Activated CD4-positive, alpha-beta T cell treated with anti-CD3 and anti-CD28 coated beads, Interleukin-2, Interleukin-6, amounts not matched to agents 100 ng/mL and 50 ng/mL, durations not matched to agents 16 hours and 8 hours (primary cell): ENCODE measurements at places on chromosomes 12 and 14.

GRCh38 chr12:30138483-30138882 is 354.7 kb upstream of the TMTC1 start:
- no peak for DNase-seq

- DNase-seq = no peak
Observed at GRCh38 chr12:9043766-9044165, 54.4 kb downstream of the KLRG1 start.

GRCh38 chr12:71201136-71201679 is 43.4 kb upstream of the TSPAN8 start:
- DNase-seq = no peak

- DNase-seq = no peak
Observed at GRCh38 chr14:89767131-89767530, 187.4 kb downstream of the EFCAB11 start.

DNA sequence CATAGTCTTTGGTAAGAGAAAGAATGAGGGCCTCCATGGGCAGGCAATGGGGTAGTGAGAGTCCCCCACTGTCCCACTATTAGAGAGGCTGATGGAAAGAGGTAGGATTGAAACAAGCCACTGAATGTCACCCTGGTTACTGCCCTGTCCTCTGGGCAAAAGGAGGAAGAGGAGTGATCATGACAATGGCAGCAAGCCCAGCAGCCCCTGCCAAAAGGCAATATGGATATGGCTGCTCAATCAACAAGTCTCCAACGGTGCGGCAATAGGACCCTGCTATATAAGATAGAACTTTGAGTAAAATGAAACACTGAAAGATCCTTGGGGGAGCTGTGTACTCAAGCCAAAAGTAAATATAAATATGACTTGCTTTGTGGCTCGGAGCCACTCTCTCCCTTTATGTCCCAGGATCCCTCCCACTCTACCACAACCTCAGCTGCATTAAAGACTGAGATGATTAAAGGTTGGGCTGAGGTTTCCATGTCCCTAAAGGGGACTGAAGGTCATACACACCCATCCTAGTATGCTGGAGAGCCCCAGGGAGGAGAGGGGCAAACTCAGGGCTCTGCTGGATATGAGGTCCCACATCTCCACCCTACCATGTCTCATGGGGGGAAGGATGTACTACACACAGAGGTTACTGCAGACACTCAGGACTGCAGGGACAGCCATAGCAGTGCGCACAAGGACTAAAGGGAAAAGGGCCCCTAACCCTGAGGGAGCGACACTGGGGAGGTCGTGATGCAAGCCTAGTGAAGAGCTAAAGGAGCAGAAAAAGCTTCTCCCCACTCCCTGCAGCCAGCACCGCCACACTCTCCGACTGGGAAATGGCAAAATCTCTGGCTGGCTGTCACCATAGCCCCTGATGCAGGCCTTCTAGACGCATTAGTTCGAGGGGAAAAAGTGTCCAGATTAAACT is 5.9 kb downstream of the POMT2 start:
- DNase-seq = no peak

- no peak for DNase-seq
Observed at GRCh38 chr12:10392394-10392930, 2.6 kb upstream of the KLRK1 start.

DNA sequence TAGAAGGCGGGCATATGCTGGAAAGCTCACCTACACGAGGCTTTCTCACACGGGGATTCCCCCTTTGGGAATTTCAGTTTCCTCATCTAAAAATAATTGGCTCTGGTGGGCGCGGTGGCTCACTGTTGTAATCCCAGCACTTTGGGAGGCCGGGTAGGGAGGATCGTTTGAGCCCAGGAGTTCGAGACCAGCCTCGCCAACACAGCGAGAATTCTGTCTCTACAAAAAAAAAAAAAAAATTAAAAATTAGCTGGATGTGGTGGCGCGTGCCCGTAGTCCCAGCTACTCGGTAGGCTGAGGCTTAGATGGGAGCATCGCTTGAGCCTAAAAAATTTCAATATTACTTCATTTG is 400 bp upstream of the NDUFA12 start:
- DNase-seq = no peak
